ENCODE measurements at places on chromosomes 5 and 9.

DNA sequence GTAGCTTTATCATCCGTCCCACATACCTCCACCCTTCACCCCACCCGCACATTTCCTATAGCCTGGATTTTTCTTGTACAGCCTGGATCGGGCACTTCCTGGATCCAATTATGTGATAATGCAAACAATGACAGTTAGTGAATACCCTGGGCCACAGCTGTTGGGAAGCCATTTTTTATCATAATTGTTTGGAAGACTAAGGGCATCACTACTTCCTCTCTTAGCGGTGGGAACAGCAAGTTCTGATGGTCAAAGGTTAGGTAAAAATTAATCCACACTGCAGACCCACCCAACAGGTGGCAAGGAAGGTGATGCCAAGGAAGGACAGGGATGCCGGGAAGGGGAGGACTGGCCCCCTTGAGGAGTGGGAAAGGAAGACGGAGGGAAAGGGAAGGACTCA, 183.7 kb downstream of the SAXO1 start:
- no peak for DNase-seq

GRCh38 chr9:75027187-75028107, 646 bp downstream of the CARNMT1 start:
- DNase-seq: no peak

- DNase-seq: no peak
Observed at GRCh38 chr9:120236596-120236995, 343.4 kb downstream of the CDK5RAP2 start.

DNA sequence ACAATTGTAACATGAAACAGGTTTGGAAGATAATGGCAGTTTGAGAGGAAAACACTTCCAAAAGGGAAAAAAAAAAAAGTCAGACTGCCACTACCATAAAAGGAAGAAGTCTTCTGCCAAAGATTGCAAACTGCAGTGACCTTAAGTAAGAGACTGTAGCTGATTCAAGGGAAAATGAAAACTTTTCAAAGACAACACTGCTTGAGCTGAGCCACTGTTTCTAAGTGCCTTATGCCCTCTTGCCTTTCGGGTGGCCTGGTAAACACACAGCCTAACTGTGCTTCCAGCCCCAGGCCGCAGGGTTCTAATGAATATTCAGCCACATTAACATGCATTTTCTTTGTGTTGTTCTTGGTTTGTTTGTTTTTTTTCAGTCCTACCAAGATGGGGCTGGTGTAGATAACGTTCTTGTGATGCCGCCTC, 354.6 kb downstream of the BNC2 start:
- no peak for DNase-seq

DNA sequence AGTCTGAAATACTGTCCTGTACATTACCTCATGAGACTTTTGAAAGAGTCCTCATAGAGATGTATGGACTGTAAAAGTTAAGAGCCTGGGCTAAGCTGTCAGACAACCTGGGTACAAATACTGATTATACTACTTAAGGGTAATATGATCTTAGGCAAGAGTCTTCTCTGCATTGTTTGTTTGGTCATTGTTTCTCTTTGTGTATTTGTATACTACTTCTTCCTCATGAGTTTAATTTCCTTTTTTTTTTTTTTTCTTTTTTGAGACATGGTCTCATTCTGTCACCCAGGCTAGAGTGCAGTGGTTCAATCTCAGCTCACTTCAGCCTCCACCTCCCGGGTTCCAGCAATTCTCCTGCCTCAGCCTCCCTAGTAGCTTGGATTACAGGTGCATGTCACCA, 2.6 kb upstream of the PFDN1 start:
- DNase-seq: no peak

DNA sequence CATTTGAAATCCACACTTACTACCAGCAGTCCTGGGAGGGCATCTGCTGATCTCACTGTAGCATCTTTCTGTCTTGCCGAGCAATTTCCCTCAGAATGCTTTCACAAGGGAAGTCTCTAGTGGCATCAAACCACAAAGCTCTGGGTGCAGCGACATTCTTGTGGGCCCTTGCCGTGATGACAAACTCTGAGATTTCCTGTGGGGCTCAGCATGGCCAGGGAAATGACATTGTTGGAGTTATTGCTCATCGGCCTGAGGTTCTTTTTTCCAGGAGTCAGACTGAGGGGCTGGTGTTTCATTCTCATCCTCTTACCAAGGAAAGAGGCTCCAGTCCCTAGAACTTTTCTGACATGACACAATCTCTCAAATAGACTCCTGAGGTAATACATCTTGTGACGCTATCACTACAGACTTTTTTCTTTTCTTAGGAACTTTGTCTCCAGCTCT, 51.4 kb downstream of the PFDN1 start:
- DNase-seq: no peak

- DNase-seq: no peak
Observed at GRCh38 chr9:34197756-34198711, 19.2 kb downstream of the UBAP1 start.

DNA sequence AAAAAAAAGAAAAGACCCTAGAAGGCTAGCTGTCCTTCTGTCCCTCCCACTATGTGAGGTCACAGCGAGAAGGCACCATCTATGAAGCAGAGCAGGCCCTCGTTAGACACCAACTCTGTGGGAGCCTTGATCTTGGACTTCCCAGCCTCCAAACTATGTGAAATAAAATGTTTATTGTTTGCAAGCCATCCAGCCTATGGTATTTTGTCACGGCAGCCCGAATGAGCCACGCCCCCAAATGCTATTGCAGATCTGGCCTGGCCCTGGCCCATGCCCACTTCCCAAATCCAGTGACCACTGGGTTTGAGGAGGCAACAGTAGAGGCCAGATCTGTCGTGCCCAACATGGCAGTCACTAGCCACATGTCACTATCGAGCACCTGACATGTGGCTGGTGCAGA, 10.8 kb downstream of the STK10 start:
- no peak for DNase-seq

- DNase-seq: no peak
Observed at GRCh38 chr9:125748446-125749099, 1.4 kb downstream of the PBX3 start.

DNA sequence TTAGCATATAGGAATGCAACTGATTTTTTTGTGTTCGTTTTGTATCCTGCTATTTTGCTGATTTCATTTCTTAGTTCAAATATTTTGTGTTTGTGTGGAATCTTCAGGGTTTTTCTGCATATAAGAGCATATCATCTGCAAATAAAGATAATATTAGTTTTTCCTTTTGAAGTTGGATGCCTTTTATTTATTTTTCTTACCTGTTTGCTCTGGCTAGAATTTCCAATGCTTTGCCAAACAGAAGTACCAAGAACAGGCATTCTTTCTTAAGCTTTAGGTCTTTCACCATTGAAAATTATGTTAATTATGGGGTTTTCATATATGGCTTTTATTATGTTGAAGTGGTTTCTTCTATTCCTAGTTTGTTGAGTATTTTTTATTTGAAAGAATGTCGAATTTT, 505.1 kb upstream of the DMAC1 start:
- no peak for DNase-seq

GRCh38 chr5:158923799-158924551, 175.7 kb downstream of the EBF1 start:
- no peak for DNase-seq
